ENCODE measurements at places on chromosomes 4 and X.

DNA sequence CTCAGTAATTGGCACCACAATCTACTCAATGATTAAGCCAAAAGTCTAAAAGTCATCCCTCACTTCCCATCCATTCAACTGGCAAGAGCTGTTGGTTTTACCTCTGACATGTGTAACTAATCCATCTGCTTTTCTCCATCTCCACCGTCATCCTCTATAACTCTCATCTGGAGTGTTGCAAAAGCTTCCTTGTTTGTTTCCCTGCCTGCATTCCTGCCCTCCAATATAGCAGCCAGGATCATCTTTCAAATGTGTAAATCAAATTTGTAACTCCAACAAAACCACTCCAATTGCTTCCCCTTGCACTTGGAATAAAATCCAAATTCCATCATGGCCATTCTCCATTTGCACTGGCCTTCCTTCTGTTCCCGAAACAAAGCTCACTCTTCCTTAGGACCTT, 4.3 kb upstream of the PLAC8 start:
- DNase-seq, result no peak

DNA sequence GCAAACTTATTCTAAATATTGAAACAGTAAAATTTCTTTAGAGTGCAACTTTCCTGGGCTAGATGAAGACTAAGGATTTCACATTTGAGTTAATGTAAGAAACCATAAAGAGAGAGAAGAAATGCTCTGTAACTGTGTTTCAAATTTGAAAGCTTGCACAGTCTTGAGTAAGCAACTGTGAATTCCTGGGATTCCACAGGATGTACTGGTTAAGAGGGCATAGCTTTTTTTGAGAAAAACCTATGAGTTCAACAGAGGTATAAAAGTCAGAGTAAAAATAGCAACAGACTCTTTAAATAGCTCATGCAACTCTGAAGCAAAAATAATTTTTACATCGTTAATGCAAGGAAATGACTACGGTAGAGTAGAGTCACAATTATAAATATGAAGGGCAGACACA, 25.5 kb downstream of the ZNF330 start:
- DNase-seq, result no peak

DNA sequence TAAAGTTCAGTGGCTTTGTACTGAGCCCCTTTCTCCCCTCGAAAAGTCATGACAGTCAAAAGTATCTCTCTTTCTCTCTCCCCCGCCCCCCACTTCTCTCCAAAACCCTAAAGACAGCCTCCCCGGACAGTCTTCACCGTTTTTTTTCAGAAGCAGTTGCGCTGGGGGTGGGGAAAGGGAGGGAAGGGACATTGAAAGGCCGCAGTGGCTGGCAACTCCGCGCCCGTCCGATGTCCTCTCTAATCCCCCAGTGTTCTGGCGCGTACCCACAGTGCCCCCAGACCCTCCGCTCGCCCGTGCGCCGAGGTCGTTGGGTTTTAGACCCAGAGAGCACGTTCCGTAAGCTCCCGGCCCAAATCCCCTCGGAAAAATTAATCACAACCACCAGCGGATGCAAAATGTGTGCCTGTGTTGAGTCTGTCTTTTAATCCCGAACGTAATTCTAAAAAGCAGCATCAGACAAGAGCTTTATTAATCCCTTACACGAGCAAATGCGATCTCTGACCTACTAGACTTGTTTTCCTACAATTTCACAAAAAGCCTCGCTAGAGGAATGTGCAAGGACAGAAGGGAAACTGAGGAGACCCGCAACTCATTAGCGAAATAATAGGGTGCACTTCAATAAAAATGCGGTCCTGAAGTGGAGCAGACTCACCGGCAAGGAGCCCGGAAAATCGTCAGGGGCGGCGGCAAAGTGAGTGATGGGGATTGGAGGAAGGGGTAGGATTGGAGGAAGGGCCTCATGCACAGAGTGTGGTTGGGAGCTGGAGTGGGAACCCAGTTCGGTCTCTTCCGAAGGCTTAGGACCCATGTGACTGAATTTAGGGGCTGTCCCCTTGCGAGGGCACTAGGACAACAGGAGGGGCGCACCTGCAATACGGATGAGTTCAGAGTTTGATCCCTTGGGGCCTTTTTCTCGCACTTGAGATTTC, 12.2 kb upstream of the PRDM8 start:
- no peak for DNase-seq

- no peak for DNase-seq
These were observed 127.4 kb downstream of the CPE start for GRCh38 chr4:165505958-165506837.

- DNase-seq, result peak; percentile 6
These were observed 1250.7 kb downstream of the RAPGEF2 start for GRCh38 chr4:160353548-160353947.

DNA sequence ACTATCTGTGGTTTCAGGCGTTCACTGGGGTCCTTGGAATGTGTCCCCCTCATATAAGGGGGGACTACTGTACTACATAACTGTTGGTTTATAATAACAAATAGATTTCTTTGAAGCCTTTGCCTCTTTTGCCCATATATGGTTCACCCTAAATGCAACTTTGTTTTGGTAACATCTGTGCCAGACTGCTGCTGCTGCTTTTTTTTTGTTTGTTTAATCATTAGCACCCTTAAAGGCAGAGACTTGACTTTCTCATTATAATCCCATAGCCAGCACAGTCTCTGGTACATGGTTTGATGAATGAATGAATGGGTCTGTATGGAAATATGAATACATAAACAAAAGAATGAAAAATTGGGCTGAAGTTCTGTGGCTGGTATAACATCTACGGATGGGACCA, 80.2 kb upstream of the LHFPL1 start:
- DNase-seq, result no peak

GRCh38 chrX:39296472-39296871, 495.2 kb downstream of the MID1IP1 start:
- DNase-seq, result no peak

- peak; percentile 54 for DNase-seq
These were observed at the start of gene SMIM31 for GRCh38 chr4:164753873-164754488. TSS of gene SMIM31 (plus strand) at chr4:164754131. CDS start at chr4:164770444, 16,313 bp downstream.

DNA sequence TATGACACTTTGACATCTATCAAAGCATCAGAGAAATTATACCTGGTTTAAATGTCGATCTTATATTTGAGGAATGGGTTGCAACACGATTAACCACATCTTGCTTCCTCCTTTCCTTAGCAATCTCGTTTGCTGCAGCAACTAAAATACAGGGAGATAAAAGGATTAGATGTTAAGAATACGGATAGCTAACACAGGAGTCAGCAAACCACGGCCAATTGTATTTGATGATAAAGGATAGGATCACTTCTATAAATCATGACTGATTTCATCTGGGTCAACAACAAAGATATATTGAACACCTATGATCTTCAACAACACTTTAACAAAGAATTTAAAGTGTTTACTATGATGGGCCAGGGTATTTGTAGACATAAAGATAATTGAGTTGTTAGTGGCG, 5.0 kb downstream of the MAP7D3 start:
- DNase-seq, result no peak

DNA sequence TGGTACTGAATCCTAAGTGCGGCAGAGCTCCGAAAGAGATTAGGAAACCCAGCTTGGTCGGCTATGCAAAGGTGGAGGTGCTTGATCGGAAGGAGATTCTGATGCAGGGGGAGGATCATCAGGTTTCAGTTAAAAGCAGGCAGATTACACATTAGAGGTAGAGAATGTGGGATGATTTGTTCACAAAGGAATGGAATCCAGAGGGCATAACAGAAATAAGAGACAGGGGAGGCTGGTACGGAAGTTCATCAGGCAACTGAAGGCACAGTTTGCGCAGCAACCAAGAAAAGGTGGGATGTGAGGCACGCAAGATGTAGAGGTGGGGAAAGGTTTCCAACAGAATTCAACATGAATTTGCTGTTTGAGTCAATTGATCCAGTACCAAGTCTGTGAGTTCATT, 424 bp upstream of the ZNF330 start:
- DNase-seq, result no peak

GRCh38 chr4:123110685-123111084, 188.3 kb upstream of the NUDT6 start:
- DNase-seq, result no peak

GRCh38 chr4:121943941-121944340, 7.9 kb downstream of the TRPC3 start:
- no peak for DNase-seq

DNA sequence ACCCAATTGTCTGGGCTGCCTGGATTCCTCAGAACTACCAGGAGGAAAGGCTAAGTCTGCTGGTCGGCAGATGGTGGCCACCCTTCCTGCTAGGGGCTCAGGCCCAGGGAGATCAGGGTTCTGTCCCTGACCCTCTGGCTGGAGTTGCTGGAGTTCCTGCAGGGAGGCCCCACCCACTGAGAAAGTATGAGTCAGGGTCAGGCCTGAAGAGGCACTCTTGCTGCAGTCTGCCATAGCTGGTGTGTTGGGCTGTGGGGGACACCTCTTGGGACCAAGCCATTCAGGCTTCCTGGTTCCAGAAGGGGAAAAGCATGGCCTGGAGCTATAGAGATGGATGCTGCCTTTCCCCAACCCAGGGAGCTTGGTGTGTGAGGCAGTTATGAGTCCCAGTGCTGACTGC, 40.4 kb upstream of the PCDH18 start:
- no peak for DNase-seq

DNA sequence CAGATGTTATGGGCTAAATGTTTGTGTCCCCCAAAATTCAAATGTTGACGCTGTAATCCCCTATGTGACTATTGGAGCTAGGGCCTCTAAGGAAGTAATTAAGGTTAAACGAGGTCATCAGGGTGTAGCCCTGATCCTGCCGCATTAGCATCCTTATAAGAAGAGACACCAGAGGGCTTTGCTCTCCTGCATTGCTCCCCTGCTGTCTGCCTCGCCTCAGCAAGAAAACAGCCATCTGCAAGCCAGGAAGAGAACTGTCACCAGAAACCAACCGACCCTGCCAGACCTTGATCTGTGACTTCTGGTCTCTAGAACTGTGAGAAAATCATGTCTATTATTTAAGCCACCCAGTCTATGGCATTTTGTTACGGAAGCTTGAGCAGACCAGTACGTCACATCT, 331.9 kb downstream of the DCTD start:
- DNase-seq, result no peak

Data from NCI-H1105 (cell line).